ENCODE measurements at places on chromosomes 5 and 9.

GRCh38 chr5:5352675-5353074 lies 69.8 kb upstream of the ICE1 start:
- H3K36me3 ChIP-seq: no peaks in the 10 kb centered on the region
- H3K27ac ChIP-seq: no peak overlapping the region

GRCh38 chr9:38393128-38393796 lies 760 bp downstream of the ALDH1B1 start:
- H3K36me3 ChIP-seq: no peaks in the 10 kb centered on the region
- H3K27me3 ChIP-seq: no peaks in the 10 kb centered on the region
- H3K4me3 ChIP-seq: peak overlapping the region; percentile 28
- no peak for DNase-seq
- H3K27ac ChIP-seq: no peak overlapping the region

DNA sequence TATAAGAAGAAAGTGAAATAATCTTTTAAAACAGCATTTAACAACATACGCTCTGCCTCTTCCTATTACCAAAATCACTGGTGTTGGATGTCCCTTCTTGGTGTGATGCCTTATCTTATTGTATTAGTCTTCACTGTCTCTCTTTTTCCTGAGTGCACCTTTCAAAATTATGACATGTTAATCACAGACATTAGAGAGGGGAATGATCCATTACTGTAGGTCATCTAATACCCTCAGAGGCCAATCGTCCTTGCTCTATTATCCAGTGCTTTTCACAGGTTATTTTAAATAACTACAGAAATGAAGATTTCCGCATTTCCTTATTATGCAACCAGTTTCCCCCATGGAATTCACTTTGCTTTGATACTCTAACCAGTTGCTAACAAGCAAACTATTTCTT lies 1292.7 kb downstream of the MAT2B start:
- no peak overlapping the region for H3K4me3 ChIP-seq
- no peaks in the 10 kb centered on the region for H3K27me3 ChIP-seq
- H3K4me1 ChIP-seq: no peaks in the 10 kb centered on the region
- DNase-seq: no peak
- no peak overlapping the region for H3K27ac ChIP-seq

- no peaks in the 10 kb centered on the region for H3K27me3 ChIP-seq
- H3K4me3 ChIP-seq: no peak overlapping the region
- H3K4me1 ChIP-seq: no peaks in the 10 kb centered on the region
- H3K27ac ChIP-seq: peak overlapping the region; percentile 10
- no peak for DNase-seq
Measured at GRCh38 chr5:137209232-137209809, 289.8 kb downstream of the SPOCK1 start.

DNA sequence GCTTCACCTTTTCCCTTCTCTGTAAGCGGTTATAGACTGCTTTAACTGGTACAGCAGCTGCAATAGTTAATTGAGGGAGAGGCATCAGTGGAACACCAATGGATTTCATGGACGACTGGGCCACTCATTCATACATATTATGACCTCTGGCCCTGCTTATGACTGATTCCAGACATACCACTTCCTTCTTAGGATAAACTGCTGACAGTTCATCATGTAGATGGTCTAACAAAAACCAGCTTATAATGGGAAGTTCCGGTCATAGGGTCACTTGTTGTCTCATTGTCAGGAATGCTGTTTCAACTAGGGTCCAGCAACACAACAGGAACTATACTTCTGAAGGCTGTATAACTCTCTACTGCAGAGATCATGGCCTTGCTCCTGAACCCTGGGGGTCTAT lies 265.2 kb upstream of the RASA1 start:
- no peak for DNase-seq
- H3K4me3 ChIP-seq: no peak overlapping the region
- H3K27ac ChIP-seq: no peak overlapping the region
- H3K4me1 ChIP-seq: no peaks in the 10 kb centered on the region
- H3K36me3 ChIP-seq: no peaks in the 10 kb centered on the region
- no peaks in the 10 kb centered on the region for H3K27me3 ChIP-seq

DNA sequence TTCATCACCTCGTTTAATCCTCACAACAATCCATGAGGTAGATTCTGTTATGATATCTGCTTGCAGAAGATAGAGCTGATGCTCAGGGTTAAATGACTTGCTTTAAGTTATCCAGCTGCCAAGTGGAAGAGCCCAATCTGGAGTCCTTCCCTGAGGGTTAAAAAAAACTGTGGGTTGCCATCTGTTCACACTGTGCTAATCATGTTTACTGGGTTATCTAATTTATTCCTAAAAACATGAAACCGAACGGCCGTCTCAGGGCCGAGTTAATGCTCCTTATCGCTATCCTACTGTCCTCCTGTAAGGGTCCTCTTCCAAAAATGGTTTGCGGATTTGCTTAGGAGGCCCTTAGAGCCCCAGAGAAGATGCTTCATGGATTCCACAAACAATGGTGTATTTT lies 153.3 kb downstream of the YIPF5 start:
- no peak overlapping the region for H3K4me3 ChIP-seq
- no peak for DNase-seq
- no peaks in the 10 kb centered on the region for H3K4me1 ChIP-seq
- no peak overlapping the region for H3K27ac ChIP-seq
- H3K27me3 ChIP-seq: no peaks in the 10 kb centered on the region

GRCh38 chr9:131773911-131774379 lies 34.1 kb upstream of the RAPGEF1 start:
- DNase-seq: peak; percentile 73
- H3K4me3 ChIP-seq: no peak overlapping the region
- no peaks in the 10 kb centered on the region for H3K4me1 ChIP-seq
- no peaks in the 10 kb centered on the region for H3K36me3 ChIP-seq
- H3K27ac ChIP-seq: no peak overlapping the region

DNA sequence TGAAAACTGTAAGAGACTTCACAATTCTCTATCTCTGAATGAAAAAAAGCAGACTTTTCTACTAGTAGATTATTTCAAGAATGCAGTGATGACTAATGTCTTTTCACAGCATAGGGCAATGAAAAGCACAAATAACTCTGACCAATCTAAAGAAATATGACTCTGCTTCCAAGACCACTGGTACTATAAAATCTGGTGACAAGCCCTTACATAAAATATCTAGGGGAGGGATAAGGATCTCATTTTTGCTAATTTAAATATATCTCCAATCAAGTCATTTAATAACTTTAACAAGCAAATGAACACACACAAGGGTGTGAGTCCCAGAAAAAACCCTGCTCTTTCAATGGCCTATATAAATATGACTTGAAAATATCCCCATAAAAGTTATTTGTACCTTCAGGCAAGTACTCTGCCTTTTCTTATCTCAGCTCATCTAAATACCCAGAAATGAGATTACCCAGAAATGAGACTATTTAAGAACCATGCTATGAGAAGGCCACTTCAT lies 105.2 kb downstream of the GNAQ start:
- H3K4me1 ChIP-seq: peaks cover 42% of the 10 kb centered on the region
- DNase-seq: no peak
- no peak overlapping the region for H3K4me3 ChIP-seq
- H3K27ac ChIP-seq: peak overlapping the region; percentile 22
- no peaks in the 10 kb centered on the region for H3K27me3 ChIP-seq

DNA sequence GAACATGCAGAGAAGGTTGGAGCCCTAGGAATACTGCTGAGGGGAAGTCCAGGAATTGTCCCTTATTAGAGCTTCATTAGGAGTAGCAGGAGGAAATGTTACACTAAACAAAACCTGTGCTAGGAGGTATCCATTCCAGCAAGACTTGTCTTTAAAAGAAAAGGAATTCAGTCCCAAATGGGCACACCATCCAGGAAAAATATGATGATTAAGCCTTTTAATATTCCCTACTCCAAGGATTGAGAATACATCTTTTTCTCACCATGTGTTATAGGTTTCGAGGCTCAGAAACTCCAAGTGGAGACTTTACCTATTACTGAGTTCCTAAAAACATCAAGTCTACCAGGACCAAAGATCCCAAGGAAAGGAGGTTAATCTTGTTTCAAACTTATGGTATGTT lies 179.3 kb downstream of the MCTP1 start:
- H3K4me1 ChIP-seq: no peaks in the 10 kb centered on the region
- DNase-seq: no peak
- no peak overlapping the region for H3K27ac ChIP-seq

- no peaks in the 10 kb centered on the region for H3K27me3 ChIP-seq
- H3K36me3 ChIP-seq: no peaks in the 10 kb centered on the region
- H3K27ac ChIP-seq: no peak overlapping the region
- H3K4me1 ChIP-seq: no peaks in the 10 kb centered on the region
- peak; percentile 62 for DNase-seq
Measured at GRCh38 chr5:142803428-142804125, 33.4 kb downstream of the ARHGAP26 start.

DNA sequence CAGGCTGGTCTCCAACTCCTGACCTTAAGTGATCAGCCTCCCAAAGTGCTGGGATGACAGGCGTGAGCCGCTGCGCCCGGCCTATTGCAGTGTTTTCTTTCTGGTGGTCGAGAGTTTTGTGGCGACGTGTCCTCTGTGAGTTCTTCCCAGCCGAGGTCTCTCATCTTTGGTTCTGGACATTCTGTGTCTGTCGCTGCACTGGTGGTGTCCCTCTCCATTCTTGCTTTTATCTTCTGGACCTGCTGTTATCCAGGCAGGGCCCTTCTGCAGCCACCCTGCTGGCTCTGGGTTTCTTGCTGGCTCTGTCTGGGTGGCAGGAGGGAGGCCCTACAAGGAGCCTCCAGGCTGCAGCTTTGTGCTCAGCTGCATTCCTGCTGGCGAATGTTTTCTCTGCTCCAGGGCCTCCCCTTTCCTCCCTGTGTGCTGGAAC lies 49.1 kb upstream of the EXOC3 start:
- no peak overlapping the region for H3K27ac ChIP-seq
- no peak overlapping the region for H3K4me3 ChIP-seq
- no peaks in the 10 kb centered on the region for H3K27me3 ChIP-seq

- H3K4me1 ChIP-seq: no peaks in the 10 kb centered on the region
- H3K27me3 ChIP-seq: no peaks in the 10 kb centered on the region
- DNase-seq: no peak
- H3K36me3 ChIP-seq: no peaks in the 10 kb centered on the region
- H3K27ac ChIP-seq: no peak overlapping the region
Measured at GRCh38 chr9:23464275-23464674, 361.8 kb downstream of the ELAVL2 start.

DNA sequence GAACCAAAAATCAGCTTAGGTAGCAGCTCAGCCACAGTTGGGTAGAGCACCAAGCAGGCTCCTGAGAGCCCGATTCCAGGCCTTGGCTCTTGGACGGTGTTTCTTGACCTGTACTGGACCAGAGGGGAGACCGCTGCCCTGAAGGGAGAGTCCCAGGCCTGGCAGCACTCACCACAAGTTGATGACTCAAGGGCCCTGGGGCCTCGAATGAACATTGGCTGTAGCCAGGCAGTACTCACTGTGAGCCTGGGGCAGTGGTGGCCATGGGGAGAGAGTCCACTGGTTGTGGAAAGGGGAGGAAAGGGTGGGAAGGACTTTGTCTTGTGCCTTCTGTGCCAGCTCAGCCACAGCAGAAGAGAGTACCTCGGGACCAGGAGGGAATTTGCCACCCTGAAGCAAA lies 166.1 kb downstream of the EDIL3 start:
- no peaks in the 10 kb centered on the region for H3K36me3 ChIP-seq
- H3K27ac ChIP-seq: no peak overlapping the region
- no peak for DNase-seq
- no peaks in the 10 kb centered on the region for H3K4me1 ChIP-seq

GRCh38 chr5:160097991-160098390 lies 21.3 kb downstream of the PWWP2A start:
- H3K4me1 ChIP-seq: peaks cover 2% of the 10 kb centered on the region
- no peak for DNase-seq
- no peaks in the 10 kb centered on the region for H3K27me3 ChIP-seq
- H3K4me3 ChIP-seq: no peak overlapping the region
- no peak overlapping the region for H3K27ac ChIP-seq

- H3K4me3 ChIP-seq: no peak overlapping the region
- peaks cover 10% of the 10 kb centered on the region for H3K4me1 ChIP-seq
- H3K27ac ChIP-seq: peak overlapping the region; percentile 63
Measured at GRCh38 chr9:130242270-130243014, 23.1 kb upstream of the HMCN2 start.

DNA sequence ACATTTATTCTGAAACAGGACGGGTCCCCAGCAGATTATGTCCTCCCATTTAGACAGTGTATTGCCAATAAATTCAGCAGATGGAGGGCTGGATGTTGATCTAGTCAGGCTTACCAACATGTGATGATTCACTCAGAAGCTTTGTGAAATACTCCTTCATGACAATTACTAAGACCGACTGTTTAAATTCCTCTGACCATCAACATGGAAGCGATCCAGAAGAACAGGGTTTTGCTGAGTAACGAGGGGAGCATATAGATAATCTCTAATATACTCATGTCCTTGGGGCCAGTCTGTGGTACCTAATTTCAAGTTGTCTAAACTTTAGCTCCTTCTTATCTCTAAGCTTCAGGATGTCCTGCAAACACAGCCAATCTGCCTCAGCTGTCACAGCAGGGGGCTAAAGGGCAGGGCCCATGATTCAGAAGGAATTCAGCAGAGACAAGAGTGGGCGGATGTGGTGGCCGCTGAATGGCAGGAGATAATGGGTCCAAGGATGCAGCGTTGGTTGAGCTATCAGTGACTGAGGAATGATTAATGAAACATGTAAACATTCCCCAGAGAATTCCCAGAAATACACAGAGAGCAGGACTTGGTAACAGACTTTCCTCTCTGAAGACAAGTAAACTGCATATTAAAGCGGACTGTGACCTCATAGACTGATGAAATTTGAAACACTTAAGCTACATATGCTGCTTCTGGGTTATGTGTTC lies 109.4 kb downstream of the ANKRD55 start:
- H3K36me3 ChIP-seq: no peaks in the 10 kb centered on the region
- H3K27me3 ChIP-seq: no peaks in the 10 kb centered on the region

DNA sequence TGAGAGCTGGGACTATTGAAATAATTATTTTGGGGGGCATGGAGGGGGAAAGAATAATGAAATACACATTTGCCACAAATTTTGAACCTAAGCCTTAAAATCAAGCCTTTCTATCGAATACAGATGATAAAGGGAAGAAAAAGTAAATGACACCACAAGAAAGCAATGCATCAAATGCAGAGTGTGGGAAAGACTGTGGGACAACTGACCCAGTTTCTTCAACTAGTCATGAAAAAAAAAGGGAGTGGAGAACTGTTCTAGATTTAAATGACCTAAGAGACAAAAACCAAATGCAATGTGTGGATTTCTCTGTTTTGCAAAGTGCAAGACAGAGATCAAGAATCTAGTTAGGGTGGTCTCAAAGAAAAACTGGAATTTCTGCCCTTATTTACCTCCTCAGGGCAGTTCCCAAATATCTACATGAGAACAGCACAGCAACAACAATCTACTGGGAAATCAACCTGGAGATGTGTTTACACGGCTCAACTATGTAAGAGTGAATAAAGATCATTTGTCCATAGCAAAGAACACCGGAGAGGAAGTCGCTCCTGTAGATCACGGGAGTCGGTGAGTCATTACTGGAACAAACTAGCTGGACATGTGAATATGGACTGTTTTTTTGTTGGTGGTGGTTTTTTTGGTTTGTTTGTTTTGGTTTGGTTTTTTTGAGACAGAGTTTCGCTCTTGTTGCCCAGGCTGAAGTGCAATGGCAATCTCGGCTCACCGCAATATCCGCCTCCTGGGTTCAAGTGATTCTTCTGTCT lies 145.9 kb downstream of the DROSHA start:
- H3K27ac ChIP-seq: no peak overlapping the region
- no peak for DNase-seq
- H3K36me3 ChIP-seq: no peaks in the 10 kb centered on the region
- H3K27me3 ChIP-seq: no peaks in the 10 kb centered on the region
- no peak overlapping the region for H3K4me3 ChIP-seq
- no peaks in the 10 kb centered on the region for H3K4me1 ChIP-seq
